ENCODE measurements at places on chromosomes 2 and 18.

DNA sequence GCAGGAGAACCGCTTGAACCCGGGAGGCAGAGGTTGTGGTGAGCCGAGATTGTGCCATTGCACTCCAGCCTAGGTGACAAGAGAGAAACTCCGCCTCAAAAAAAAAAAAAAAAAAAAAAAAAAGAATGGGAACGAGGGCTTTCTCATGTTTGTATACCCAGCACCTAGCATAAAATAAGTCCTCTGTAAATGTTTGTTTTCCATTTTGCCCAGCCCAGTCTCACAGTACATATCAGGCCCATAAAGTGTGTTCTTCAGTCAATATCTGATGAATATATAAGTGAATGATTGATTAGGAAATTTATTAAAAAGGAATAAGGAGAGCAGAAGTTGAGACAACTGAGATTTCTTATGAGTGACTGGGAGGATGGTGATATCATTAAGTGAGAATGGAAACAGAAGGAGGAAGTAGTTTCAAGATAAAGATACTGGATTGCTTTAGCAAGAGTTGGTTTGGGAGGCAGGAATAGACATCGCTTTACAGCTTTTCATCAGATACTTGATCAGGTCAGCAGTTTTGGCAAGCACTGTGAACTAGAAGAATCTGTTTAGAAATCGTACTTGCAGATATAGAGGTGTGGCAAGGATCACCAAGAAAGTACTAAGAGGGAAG is 327.5 kb downstream of the KIAA1328 start:
- DNase-seq: no peak

GRCh38 chr2:238714038-238714528 is 133.8 kb upstream of the TWIST2 start:
- DNase-seq: no peak

DNA sequence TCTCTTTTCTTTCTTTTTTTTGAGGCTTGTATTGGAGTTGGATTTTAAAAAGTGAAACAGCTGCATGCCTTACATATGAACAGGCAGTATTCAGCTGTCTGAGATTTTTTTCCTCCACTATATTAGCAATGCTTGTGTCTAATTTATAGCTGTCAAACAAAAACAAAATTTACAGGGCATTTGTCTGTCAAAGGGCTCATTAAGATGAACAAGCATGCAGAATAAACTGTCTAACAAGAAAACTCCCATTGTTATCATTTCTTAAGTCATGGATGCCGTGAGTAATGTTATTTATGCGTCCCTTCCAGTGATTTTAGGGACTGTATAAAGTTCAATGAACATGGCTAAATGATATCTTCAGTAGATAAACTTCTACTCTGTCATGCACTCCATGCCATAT is 674.7 kb downstream of the PLCL1 start:
- no peak for DNase-seq

DNA sequence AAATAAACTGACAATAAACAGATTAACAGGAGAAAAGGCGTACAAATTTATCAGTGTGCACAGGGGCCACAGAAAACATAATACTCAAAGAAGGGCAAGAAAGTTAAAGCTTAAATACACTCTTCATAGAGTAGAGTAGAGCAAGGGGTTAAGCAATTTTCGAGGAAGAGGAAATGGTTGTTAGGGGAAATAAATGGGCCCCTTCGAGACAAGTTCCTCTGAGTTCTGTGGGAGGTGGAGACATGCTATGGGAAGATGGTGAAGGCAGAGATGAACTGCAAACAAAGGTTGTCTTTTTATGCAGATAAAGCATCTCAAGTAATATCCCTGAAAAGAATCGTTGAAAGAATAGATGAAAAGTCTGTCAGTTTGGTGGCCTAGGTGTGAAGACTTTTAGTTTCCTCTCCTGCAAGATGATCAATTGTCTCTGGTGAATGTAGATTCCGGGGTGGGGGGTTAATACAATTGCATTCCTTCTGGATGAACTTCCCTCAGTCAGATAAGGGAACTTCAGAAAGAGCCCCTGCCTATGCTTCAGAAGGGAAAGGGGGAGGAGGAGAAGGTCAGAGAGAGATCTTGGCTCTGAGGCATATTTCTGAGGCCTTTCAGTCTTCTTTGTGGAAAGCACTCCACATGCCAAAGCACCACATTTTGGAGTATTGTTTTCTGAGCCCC is 127.0 kb downstream of the METTL4 start:
- DNase-seq: no peak

All from stimulated activated naive CD8-positive, alpha-beta T cell treated with anti-CD3 and anti-CD28 coated beads, Interleukin-15, Interleukin-2, amounts not matched to agents 100 U/mL and 50 U/mL, for 24 hours (primary cell).